Regular cardiac myocyte (primary cell): ENCODE measurements at places on chromosomes 16 and 17. TPM values are rescaled to one million over a fixed set of nuclear protein-coding genes. Genes with fewer than 3 reads are reported as not detected.

DVL2 gene
- total RNA-seq = 49.8 and 59.5 TPM in 2 replicates

RAB40B gene
- total RNA-seq = 6.8 and 7.9 TPM in 2 replicates

NGFR gene
- total RNA-seq = 0.19 and 0.28 TPM in 2 replicates

CCL8 gene
- total RNA-seq = 0.56 TPM in 1 of 2 replicates, not detected in the other

SCGB1C2 gene
- total RNA-seq = not detected in 2 replicates

CES4A gene
- total RNA-seq = 0.58 and 1.1 TPM in 2 replicates

CTDNEP1 gene
- 14.4 and 19.9 TPM in 2 replicates for total RNA-seq

CIAPIN1 gene
- total RNA-seq = 37.2 and 41.8 TPM in 2 replicates

CD300LG gene
- total RNA-seq = not detected in 2 replicates

RBBP6 gene
- 12.5 and 15.8 TPM in 2 replicates for total RNA-seq

TEX2 gene
- total RNA-seq = 29.9 and 30.5 TPM in 2 replicates

RASL10B gene
- total RNA-seq = 1.2 and 3.9 TPM in 2 replicates

FBXW10B gene
- under 0.01 TPM in 2 replicates for total RNA-seq

PYDC1 gene
- total RNA-seq = not detected in 2 replicates

CDK5RAP3 gene
- 63.7 and 76.5 TPM in 2 replicates for total RNA-seq

USP36 gene
- total RNA-seq = 14.1 and 15.1 TPM in 2 replicates

NAGPA gene
- 9.4 and 16.1 TPM in 2 replicates for total RNA-seq

CDK5R1 gene
- 0.56 and 2.1 TPM in 2 replicates for total RNA-seq

METTL22 gene
- total RNA-seq = 26.3 and 26.5 TPM in 2 replicates

STX8 gene
- 78.4 and 99.8 TPM in 2 replicates for total RNA-seq

EIF1 gene
- 69.6 and 107 TPM in 2 replicates for total RNA-seq

PCGF2 gene
- total RNA-seq = 1.7 and 1.9 TPM in 2 replicates

ASB16 gene
- total RNA-seq = under 0.01 TPM in 2 replicates
